ENCODE measurements at places on chromosomes 16 and 17.

DNA sequence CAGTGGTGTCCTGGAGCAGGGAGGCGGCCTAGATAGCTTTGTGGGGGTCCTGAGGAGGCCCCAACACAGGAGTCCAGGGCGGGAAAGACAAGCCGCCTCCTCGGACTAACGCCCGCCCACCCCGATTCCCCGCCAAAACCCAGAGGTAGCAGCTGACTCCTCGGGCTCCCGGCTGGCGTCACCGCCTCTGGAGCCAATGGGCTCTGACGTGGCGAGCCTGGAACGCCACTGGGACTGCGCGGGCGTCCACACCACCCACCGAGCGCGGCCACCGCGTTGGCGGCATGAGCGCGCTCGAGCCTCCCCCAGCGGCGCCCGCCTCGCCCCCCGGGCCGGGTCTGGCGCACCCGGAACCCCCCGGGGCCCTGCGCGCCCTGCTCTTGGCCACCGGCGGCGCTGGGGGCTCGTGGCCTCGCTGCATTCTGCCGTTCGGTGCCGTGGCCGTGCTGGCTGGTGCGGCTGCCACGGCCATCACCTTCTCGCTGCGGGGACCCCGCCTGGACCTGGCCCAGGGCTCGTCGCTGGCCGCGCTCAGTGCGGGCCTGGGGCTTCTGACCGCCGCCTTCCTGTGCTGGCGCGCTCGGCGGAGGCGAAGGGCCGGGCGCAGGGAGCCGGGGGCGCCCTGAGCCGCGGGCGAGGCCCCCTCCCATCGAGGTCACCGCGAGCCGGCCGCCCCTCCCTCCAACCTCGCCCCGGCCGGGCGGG is 3.4 kb upstream of the NTN3 start:
- peak; percentile 89 for DNase-seq

DNA sequence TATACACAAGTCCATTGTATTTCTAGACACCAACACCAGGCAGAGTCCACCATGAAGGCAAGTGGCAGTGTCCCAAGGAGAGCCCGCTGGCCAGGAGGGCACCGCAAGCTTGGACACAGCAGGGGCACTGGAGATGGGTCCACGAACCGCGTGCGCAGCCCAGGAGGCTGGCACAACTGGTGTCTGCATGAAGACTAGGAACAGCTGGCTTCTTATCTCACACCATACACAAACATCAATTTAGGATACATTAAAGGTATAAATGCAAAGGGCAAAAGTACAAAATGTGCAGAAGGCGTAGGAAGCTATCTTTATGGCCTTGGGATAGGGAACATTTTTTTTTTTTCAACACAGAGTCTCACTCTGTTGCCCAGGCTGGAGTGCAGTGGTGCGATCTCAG is 52.4 kb downstream of the ANKRD11 start:
- DNase-seq: peak; percentile 52

DNA sequence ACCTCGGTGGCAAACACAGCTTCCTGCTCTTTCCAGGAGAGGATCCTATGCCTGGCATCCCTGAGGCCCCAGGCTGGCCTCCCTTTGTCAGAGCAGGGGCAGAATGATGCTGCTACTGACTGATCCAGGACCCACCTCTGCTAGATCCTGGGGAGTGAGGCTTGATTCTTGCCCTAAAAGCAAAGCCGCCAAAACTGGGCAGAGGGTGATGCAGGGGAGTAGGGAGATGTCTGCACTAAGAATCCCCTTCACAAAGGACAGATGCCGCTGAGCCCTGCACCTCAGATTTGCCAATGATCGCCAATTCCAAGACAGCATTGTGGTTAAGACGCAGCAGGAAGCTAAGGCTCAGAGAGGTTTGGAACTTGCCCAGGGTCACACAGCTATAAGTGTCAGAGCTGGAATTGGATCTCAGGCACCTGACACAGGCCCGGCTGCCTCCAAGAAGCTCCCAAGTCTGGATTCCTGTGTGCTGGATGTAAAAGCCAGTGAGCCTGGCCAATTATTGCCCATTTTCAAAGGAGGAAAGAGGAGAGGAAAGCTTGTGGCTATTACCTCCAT is 60.7 kb upstream of the TNRC6C start:
- no peak for DNase-seq

DNA sequence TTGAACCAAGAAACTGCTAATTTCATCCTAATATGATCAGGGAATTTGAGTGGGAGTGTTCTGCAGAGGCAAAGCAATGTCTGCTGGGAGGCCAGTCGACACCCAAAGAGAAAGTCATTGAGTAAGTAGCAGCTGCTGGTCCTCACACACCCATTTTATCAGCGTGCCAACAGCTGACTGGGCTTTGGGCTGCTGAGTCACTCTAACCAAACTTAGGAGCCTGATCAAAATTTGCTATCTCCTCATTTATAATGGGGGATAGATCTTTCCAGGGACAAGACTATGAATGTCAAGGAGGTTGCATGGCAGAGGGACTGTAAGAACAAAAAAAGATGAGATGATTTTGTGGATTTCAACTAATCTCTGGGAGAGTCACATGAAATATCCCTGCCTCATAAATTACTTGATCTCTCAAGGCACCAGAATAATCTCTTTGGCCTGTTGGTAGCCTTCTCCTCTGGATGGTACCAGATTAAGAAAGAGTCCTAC is 32.9 kb downstream of the CPSF4L start:
- no peak for DNase-seq

DNA sequence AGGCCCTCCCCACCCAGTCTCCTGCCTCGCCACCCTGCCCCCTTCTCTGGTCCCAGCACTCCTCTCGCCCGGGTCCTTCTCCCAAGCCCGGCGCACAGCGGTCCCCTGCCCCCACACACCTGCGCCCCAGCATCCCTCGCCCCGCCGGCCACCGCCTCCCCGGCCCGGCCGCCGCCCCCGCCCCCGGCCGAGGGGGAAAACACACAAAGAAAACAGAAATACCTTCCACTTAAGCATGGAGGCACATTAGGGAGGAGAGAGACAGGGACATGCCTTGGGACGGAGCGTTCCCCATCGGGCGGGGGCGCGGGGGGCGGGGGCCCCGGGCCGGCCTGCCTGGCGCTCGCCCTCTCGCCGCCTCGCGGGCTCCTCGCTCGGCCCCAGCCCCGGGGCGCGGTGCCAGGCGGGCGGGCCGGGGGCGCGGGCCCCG is 326 bp downstream of the SRCIN1 start:
- peak; percentile 90 for DNase-seq

DNA sequence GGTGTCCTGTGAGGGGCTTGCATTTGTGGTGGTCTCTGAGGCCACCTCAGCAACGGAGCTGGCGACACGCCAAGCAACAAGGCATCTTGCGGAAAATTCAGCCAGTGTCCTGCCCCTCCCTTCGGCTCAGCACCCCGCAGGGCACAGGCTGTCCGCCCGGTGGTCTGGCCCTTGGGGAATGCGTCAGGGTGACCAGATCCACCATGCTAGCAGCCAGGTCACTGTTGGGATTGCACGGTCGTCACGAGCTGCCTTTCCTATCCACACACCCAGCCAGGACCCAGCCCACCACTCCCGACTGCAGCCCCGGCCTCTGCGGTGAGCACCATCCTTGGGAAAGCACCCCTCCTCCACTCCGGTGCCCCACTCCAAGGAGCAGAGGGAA is 221.2 kb downstream of the NTN1 start:
- no peak for DNase-seq

- DNase-seq: no peak
These were observed 567 bp downstream of the UBB start for GRCh38 chr17:16381496-16381820.

GRCh38 chr16:65222536-65222935 is 100.7 kb upstream of the CDH11 start:
- DNase-seq: no peak

DNA sequence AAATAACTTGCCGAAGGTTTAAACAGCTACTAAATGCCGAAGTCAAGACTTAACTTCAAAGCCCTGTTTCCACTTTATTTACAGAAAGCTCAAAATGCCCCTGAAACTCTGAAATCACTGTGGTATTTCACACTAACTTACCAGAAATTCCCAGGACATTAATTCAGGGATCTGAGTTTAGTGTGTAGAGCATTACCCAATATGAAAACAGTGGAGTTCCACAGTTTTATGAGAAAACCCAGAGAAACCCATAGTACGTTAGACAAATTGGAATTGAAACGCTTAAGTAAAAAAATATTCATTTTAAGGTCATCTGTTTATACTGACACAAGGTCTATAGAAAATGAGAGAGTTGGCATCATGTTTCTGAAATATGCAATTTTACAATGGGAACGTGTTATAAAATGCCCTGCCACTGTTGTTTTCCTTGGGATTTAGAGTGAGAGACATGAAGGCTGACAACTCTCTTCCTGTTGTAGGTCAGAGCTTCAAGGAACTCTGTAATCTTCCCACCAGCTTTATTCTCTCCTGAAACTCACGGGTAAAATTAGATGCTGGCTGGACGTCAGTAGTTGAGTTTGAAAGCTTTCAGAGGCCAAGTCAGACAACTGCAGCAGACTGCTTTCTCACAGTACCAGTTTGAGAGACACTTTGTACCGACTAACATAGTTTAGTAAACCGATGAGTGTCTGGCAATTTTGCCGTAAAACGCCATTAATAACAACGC is 139.4 kb upstream of the TBX2 start:
- DNase-seq: no peak

GRCh38 chr17:80910043-80910442 is 81.6 kb upstream of the CHMP6 start:
- no peak for DNase-seq

DNA sequence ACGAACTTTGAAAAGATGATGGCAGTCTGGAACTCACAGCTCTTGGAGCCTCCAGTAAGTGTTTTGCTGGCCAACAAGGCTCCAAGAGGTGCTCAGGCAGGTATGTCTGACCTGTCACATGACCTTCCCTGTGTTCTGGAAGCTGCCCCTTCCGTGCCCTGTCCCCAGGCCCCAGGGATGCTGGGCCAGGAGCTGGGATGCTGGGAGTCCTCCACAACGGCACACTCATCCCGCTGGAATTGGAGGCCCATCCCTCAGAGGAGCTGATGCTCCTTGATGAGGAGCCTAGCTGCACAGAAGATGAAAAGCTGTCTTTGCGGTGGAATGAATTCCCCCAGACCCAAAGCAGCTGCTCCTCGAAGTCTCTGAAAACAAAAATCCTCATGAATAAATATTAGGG is 47.8 kb downstream of the HOXB1 start:
- DNase-seq: no peak

DNA sequence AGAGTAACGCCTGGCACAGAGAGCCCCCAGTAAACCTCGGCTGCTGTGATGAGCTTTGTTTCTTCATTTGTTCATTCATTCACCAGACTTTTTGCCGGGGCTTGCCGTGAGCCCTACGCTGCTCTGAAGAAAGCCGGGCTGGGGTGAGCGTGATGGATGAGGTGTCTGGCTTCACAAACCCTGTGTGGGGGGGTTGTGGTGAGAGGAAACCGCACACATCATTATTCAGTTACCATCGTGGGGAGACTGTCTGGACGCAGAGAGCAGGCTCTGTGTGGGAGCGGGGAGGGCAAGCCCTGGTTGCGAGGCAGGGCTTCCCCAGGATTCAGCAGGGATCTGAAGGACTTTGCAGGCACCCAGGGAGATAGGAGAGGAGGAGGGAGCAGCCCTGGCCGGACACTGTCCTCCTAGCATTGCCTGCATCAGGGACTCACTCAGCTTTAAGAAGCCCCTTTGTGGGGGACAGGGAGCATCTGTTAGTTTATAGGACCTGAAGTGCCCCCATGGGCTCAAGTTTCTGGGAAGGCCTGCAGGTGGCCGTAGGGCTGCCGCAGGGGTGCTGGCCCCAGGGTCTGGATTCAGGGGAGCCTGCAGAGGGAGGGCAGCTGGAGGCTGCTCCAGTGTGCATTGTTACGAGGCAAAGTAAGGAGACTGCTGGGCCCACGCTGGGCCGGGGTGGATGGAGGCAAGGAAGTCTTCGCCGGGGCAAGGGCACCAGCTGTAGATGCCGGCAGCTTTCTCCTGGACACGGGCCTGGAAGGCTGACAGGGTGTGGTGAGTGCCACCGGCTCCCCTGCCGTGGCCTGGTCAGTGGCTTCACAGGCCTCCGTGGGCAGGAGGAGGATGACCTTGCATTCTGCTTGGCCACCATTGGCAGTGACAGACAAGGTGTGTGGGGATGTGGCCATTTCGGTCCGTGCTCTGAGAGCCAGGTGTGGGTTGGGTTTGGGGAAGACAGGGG is 334.5 kb downstream of the SEC14L1 start:
- no peak for DNase-seq

GRCh38 chr17:37671824-37672547 is 28.7 kb upstream of the DDX52 start:
- DNase-seq: no peak

- peak; percentile 65 for DNase-seq
These were observed 1.3 kb downstream of the TIMP2 start for GRCh38 chr17:78923660-78924453.

DNA sequence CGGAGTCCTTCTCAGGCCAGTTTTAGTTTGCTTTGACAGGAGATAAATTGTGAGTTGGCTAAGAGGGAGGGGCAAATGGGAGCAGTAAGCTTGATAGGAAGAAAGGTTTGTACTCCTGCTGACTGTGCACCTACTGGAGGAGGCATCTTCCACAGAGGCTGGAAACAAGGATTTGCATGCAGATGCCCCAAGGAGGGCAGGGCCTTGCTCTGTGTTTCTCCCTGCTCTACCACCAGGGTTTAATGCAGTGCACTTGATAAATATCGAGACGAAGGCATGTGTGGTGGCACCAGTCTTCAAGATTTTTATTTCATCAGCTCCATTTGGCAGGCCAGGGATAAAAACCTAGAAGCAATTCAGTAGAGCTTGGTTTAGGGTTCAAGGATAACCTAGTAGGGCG is 210.5 kb upstream of the C16orf82 start:
- DNase-seq: no peak

- no peak for DNase-seq
These were observed 2.3 kb downstream of the CLUH start for GRCh38 chr17:2709183-2709661.
